ENCODE measurements at places on chromosomes 16 and 17. TPM values are rescaled to one million over a fixed set of nuclear protein-coding genes. Genes with fewer than 3 reads are reported as not detected.

DNA sequence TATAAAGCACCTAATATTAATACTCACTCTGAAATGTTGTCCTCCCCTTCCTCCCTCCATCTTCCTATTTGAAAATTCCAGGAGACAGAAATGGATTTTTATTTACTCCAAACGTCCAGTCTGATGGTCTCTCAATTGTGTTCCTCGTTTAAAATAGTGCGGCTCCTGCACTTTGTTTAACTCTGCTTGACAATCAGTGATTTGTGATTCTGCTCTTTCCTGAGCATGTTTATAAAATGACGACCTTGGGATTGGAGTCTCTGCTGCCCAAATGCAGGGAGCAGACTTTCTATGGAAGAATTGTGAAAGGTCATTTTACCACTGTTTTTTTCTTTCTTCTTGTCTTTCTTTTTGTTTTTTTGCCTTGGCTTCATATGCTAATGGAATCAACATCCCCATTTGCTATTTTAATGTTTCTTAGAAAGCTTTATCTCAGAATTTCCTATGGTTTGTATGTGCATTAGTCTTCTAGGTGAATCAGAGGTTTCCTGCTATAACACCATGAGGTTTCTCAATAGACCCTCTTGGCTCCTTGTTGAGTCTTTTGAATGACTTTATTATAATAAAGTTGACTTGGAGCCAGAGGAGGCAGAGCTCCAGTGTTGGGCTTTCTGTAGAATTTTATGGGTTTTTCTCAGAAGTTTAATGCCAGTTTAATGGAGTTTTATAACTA is 376.5 kb downstream of the CDH11 start:
- no peak for DNase-seq

DNA sequence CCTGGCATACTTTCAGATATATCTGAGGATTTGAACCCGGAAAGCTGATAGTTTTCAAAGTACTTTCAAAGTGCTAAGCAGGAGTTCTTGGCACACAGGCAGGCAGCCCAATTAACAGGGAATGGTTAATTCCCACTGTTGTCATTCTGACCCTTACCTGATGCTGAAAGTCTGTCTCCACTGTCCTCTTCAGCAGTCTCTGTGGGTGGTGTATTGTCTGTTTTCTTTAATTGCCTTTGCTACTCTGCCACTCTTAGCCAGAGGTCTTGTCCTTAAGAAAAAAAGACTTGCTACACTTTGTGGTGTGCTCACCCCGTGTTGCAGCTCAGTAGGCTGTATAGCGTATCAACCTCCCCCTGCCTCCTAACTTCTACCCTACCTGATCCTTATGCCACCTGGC is 63.2 kb upstream of the SLC12A3 start:
- no peak for DNase-seq

DNA sequence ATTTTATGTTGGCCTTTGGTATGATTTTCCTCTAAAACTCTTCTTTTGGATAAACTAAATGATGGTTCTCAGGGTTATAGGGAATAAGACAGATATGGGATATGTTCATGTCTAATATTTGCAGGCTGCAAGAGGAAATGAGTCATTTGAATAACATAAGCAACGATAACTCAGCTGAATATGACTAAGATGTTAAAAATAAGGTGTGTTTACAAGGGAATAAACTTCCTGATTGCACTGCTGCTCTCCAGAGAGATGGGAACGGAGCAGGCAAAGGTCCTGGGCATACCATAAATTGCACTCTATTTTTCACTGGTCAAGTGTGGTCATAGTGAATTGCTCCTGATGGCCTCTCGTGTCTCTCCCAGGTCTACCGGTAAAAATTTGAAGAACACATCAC is 666.2 kb downstream of the TOX3 start:
- no peak for DNase-seq

GRCh38 chr17:46115699-46116098 is 77.5 kb downstream of the KANSL1 start:
- no peak for DNase-seq

WNT9B gene
- 11.3 TPM for polyA plus RNA-seq

SPNS2 gene
- 45.7 TPM for polyA plus RNA-seq

FOXN1 gene
- 0.68 TPM for polyA plus RNA-seq

HOXB6 gene
- 173 TPM for polyA plus RNA-seq

Measured in renal cortex interstitium (tissue), 15 donors.